ENCODE measurements at places on chromosomes 12 and 14. TPM values are rescaled to one million over a fixed set of nuclear protein-coding genes. Genes with fewer than 3 reads are reported as not detected.

The AQP6 gene
- 0.14 TPM for total RNA-seq

DNA sequence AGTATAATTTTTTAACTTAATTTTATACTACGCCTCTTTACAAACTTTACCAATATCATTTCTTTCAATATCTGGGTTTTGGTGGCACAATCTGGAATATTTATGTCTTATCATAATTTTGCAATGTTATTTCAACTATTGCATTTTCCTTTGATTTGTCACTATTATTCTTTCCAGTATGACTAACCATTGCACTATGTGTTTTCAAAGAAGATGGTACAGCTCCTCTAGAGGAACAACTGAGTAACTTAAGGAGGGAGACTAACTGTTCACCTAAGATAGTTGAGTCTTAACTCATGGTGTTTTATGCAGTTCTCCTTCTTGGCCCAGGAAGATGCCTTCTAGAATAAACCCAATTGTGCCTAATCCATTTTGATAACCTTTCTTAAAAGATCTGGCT lies 60.5 kb upstream of the KIF21A start:
- peak; percentile 68 for DNase-seq

GRCh38 chr14:52998376-52999015 lies 47.6 kb upstream of the FERMT2 start:
- DNase-seq, result no peak

The NANOG gene
- total RNA-seq, result 0.24 TPM

DNA sequence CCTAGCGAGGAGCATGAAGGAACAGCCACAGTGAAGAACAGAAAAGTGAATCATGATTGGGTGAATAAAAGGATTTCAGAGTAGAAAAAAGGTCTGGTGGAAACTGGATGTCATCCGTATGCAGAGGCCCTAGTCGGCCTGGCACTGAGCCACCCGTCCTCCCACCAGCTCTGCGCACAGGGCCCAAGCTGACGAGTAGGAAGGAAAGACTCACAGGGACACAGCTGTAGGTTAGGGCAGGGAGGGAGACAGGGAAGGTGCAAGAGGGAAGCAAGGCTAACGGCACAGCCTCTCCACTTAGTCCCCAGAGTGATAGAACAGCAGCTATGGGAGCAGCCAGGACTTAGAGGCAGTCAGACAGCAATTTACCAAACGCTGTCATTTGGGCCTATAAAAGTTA lies 112.6 kb downstream of the KCNK10 start:
- no peak for DNase-seq

GRCh38 chr14:46322076-46322475 lies 329.5 kb downstream of the RPL10L start:
- no peak for DNase-seq

DNA sequence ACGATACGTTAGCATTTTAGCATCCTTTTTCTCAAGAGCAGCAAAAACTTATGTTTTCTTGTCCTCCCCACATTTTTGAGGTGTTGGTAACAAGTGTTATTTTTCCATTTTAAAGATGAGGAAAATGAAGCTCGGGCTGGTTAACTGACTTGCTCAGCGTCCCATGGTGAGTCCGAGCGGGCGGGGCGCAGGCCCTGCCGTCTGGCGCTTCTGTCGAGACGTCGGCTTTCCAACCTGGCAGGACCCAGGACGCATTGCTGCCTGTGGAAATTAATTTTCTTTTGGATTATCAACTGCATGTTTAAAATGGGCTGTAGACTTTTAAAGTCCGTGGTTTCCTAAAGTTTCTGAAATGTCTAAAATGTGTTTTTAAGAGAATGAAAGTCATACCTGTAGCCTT lies 30.4 kb downstream of the XRCC3 start:
- no peak for DNase-seq

- no peak for DNase-seq
These were observed 201.2 kb upstream of the DDHD1 start for GRCh38 chr14:53354336-53354735.

GRCh38 chr12:123533672-123534643 lies at the start of gene RILPL1:
TSS of gene RILPL1 (minus strand) at chr12:123533719. CDS start at chr12:123533482, 237 bp downstream.
- peak; percentile 29 for DNase-seq

The SPX gene
- 0.50 TPM for total RNA-seq

The CCDC184 gene
- total RNA-seq, result 0.53 TPM

The PIWIL1 gene
- not detected for total RNA-seq

The KLHL33 gene
- not detected for total RNA-seq
